NCI-H146 (cell line): ENCODE measurements at places on chromosomes 3 and 15.
A peak's percentile ranks its signal among the peaks of the same experiment; 100 is the strongest.

DNA sequence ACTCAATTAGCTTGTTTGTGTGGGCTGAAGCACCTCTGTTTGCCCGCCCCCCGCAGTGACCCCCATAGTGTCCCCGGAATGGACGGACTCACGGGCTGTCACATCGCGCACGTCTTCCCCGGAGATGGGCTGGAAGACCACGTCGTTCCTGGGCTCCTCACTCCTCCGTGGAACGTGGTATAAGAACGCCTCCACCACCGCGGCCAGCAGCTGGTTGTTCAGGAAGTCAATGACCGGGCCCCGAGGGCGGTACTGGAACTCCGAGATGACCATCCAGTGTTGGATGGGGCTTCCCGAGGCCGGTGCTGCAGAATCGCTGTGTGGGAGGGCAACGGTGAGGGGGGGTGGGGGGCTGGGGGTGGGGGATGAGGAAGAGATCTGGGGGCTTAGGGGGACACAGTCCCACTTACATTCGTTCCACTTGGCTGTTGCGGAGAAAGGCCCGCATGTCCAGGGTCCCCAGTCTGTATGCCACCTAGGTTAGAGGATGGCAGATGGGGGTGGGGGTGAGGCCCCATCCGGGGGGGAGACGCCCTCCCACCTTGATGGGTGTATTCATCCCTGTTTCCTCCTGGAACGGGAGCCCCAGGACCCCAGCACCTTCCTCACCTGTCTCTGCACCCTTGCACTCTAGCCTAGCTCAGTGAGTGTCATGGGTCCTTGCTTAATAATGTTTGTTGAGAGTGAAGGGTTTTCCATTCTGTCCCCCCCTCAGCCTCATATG is 30.2 kb downstream of the MUC20 start:
- peak; percentile 20 for DNase-seq

- no peak for DNase-seq
These were observed 150.6 kb upstream of the UMPS start for GRCh38 chr3:124579641-124580040.

DNA sequence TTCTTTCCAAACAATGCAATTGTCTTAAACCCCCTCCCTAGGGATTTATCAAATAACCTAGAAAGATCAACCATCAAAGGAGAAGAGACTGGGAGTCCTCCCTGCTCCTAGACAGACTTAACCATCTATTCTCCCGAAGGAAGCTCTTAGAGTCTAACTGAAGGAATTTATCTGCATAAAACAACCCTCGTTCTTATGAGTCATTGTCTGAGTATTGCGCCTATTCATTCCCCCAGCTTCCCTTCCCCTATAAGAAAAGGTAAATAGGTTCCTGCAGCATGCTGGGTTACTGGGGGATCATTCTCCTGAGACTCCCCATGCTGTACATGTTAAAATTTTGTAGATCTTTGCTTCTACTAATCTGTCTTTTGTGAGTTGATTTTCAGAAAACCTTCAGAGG is 412.7 kb downstream of the OCA2 start:
- DNase-seq: no peak

GRCh38 chr3:45261333-45262110 is 35.4 kb upstream of the TMEM158 start:
- DNase-seq: no peak

- DNase-seq: no peak
These were observed 53.3 kb downstream of the ST6GAL1 start for GRCh38 chr3:186983659-186984058.

GRCh38 chr3:50163572-50164455 is 8.7 kb downstream of the SEMA3F start:
- DNase-seq: no peak

GRCh38 chr15:77724715-77725114 is 92.0 kb upstream of the LINGO1 start:
- DNase-seq: no peak

GRCh38 chr15:99734575-99734974 is 1.3 kb upstream of the LYSMD4 start:
- DNase-seq: peak; percentile 67

DNA sequence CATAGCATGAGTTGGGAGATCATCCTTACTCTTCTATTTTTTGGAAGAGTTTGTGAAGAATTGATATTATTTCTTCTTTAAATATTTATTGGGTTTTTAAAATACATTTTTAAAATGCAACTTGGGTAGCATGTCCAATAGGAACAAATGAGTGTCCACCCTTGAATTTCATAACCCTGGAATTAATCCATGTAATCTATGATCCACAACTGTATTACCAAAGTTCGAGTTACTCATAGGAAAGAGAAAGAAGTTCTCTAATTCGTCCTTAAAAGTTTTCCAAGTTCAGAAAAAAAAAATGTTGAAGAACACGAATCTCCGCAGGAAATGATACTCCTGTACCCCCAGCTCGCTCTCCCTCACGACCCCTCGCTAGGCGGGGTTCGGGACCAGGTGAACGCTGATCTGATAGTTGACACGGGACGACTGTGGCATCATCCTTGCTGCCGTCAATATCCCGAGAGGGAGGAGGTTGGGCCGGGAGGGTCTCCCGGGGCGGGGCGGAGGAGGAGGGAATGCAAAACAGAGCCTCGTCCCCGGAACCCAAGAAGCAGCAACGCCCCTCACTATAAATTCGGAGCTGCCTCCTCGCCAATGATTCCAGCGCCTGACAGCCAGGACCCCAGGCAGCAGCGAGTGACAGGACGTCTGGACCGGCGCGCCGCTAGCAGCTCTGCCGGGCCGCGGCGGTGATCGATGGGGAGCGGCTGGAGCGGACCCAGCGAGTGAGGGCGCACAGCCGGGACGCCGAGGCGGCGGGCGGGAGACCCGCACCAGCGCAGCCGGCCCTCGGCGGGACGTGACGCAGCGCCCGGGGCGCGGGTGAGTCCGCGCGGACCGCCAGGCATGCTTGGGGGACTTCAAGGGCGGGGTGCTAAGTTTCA is at the start of gene AGTR1:
Gene AGTR1 (plus strand): TSS at position 598 of the 884 bp plus-strand sequence. CDS start 43,133 bp downstream, outside the sequence.
- DNase-seq: peak; percentile 48

DNA sequence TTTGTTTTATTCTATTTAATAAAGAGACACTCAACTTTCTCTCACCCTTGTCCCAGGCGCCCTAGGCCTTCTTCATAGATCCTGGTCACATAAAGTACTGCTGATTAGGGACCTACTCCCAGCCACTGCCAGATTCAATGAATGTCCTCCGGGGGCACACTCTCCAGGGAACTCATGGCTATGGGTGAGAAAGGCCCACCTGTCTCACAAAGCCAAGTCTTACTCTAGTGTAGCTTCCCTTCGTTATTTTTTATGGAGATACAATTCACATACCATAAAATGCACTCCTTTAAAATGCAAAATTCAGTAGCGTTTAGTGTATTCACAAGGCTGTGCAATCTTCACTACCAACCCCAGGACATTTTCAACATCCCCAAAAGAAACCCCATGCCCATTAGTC is 87.8 kb downstream of the ADCY5 start:
- DNase-seq: no peak

DNA sequence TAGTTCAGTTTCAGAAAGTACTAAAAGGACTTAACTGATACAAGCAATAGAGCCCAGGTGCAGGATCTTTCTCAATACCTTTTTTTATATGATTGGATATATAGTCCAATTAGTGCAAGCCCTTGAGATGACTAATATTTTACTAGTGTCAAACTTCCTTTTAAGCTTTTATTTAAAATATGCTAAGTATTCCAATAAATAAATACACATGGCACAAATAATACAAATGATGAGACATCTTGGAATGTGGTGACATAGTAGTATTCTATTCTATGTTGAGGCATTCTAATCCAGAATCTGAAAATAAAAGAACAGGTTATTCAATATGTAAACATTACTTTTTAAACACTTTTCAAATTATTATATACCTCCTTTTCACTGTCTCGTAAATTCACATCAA is 670.0 kb downstream of the SI start:
- no peak for DNase-seq

DNA sequence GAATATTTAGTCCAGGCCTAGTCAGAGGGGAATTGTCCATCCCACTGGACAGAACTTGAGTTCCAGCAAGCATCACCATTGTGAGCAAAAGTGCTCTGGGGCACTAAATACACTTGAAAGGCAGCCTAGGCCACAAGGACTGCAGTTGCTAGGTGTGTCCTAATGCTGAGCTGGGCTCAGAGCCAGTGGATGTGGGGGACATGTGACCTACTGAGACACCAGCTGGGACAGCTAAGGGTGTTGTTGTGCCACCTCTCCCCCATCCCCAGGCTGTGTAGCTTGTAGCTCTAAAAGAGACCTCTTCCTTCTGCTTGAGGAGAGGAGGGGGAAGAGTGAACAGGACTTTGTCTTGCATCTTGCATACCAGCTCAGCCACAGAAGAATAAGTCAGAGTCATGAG is 120.9 kb downstream of the DTWD1 start:
- no peak for DNase-seq

DNA sequence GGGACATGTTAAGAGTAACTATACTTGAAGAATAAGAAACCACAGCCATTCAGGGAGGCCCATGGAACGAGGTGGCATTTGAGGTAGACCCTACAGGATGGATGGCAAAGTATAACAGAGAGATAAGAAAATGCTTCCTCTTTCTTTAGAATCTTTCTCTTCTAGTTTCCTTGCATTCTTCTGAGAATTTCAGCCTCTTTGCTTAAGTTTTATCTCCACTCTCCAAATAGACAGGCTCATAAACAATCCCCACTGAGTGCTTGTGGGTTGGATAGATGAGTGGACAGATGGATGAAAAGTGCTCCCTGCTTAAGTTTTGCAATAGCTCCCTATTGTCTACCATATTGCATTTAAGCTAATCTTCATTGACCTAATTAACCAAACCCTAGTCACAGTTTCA is 103.7 kb downstream of the MEX3B start:
- no peak for DNase-seq

- DNase-seq: no peak
These were observed 3.9 kb downstream of the NEIL1 start for GRCh38 chr15:75350601-75351361.

DNA sequence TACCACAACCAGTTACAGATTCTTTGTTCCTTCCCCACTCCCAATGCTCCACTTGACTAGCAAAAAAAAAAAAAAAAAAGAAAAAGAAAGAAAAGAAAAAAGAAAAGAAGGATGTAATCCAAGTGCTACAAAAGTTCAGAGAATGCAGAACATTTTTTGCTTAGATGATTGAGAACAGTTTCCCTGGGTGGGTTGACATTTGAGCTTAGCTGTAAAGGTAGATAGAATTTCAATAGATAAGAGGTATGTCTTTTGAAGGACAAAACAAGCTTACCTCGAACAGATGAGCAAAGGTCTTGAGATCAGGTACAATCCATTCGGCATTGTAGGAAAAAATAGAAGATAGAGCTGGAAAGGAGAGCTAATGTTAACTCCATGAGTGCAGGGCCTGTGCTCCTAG is 344.6 kb upstream of the NECTIN3 start:
- no peak for DNase-seq

- DNase-seq: no peak
These were observed 101.1 kb downstream of the TOP2B start for GRCh38 chr3:25563601-25564000.

DNA sequence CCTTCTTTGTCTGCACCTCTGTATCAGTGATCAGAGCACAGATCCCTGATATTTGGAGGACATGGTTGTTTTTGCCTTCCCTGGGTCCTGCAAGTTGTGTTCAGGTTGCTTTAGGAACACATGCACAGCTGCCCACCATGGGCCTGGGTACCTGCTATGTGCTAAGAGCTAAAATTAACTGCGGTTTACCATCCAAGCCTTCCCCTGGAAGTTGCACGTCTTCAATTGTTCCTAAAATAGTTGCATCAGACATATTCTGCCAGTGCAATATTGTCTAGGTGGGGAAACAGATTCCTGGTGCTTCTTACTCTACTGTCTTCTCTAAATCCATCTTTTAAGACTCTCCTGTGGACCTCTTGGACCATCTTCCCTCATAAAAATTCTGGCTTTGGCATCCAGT is 80.9 kb downstream of the PDE8A start:
- no peak for DNase-seq

- no peak for DNase-seq
These were observed 388.0 kb downstream of the ZBTB20 start for GRCh38 chr3:114758831-114759699.

- DNase-seq: no peak
These were observed 16.5 kb downstream of the LRIG1 start for GRCh38 chr3:66484106-66484844.

DNA sequence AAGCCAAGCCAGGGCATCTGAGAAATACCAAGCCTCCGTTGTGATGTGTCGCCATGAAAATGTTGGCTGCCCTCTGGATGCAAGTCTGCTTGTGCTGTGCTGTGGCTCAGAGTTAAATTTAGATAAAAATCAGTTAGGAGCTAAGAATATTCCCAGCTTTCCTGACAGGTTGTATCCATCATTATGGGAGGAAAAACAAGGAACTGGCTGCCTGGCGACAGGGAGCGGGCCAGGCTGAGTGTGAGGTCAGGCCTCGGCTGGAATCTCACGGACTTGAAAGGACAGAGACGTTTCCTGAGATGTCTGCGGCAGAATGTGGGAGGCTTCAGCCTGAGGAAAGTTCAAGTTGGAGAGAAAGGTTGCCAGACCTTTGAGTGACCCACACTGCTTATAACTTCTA is 213.8 kb downstream of the THSD4 start:
- no peak for DNase-seq

DNA sequence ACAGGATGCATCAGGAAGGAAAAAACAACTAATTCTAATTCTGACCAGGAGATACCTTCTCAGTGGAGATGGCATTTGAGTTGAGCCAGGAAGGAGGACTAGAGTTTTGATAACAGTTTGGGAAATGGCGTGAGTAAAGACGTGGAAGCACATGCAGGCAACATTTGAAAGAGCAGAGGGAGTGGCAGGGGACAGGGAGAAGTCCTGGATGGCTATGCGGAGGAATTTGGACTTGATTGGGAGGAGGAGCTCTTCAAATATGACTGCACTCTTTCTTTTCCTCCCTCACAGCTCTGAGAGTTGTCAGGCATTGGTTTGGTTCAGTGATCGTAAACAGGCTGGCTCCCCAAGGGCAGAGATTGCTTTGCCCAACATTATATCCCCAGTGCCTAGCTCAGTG is 84.0 kb upstream of the LIMD1 start:
- DNase-seq: no peak

GRCh38 chr3:132220986-132221385 is 96.2 kb upstream of the ACP3 start:
- no peak for DNase-seq

DNA sequence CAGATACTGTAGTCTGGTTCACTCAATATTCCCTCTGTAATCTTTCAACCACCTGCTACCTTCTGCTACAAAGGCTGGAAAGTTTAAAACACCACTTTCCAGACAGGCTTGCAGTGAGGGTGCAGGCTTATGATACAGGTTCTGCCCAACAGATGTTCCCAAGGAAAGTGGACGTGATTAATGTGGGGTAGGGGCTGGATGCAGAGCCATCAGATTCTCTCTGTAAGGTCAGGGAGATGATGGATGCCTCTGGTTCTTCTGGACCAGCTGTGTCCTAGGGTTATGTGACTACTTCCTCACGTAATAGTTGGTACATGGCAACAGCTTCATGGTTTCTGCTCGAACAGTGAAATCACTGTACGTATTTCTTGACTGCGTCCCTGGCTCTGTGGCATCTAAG is 11.1 kb downstream of the GPR176 start:
- no peak for DNase-seq

GRCh38 chr3:146250449-146251382 is at the start of gene PLSCR4:
PLSCR4 (minus strand) TSS chr3:146251105; CDS start chr3:146222071, 29,034 bp downstream.
- peak; percentile 60 for DNase-seq

- peak; percentile 5 for DNase-seq
These were observed 2.3 kb upstream of the TMEM266 start for GRCh38 chr15:76057332-76058000.
